ENCODE measurements at places on chromosomes 12 and 14. TPM values are rescaled to one million over a fixed set of nuclear protein-coding genes. Genes with fewer than 3 reads are reported as not detected.

DNA sequence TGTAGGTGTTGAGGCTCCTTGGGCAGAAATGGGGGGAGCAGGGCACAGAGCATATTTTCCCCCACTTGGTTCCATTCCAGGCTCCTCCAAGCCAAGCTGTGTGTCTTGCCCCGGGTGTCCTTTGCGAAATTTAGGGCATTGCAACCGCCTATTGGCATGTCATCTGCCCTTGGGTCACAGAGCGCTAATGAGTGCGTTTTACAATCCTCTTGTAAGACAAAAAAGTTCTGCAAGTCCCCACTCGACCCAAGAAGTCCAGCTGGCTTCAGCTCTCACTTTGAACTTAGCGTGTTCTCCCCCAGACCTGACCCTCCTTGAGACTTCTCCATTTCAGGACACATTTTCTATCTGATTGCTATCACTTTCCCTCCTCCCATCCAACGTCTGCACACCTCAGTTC is 6.1 kb upstream of the LRTM2 start:
- no peak for DNase-seq

DNA sequence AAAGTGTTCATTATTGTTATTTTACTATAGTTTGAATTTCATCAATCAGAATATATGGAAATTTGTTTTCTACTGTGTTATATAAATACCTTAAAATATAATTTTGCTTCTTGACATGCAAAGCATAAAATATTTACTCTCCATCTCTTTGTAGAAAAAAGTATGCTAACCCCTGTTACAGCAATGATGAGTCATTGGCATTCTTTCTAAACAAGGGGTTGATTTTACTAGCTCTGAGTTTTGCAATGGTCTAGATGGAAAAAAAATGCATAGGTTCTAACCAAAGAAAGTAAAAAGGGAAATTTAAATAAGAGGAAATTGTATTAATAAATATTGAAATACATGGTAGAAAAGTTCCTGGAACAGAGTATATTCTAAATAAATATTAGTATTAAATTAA is 990.2 kb upstream of the ATXN7L3B start:
- DNase-seq: peak; percentile 33

GRCh38 chr12:56995201-56995929 is 11.0 kb downstream of the ZBTB39 start:
- DNase-seq: no peak

DNA sequence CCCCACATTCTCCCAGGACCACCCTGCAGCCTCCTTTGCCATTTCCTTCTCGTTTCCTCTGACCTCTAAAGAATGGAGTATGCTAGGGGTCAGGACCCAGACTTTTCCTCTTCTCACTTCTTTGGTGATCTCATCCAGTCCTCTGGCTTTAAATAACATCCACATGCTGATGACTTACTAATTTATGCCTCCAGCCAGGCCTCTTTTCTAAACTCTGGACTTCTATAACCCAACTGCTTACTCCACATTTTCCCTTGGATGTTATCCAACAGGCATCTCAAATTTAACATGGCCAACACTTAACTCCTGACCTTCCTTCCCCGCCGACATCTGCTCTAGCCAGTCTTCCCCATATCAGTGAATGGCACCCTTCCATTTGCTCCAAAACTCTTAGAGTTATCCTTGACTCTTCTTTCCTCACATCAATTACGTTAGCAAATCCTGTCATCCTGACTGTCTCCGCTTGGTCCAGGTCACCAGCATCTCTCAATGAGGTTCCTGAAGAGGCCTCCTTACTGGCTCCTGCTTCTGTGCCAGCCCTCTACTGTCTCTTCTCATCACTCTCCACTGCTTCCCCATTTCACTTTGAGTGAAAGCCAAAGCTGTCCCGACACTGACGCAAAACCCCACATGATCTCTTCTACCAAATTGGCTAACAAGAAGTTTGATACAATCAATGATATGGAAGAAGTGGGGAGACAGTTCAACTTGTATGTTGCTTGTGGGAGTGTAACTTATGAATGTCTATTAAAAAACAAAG is 42.7 kb downstream of the TMBIM6 start:
- DNase-seq: no peak

DNA sequence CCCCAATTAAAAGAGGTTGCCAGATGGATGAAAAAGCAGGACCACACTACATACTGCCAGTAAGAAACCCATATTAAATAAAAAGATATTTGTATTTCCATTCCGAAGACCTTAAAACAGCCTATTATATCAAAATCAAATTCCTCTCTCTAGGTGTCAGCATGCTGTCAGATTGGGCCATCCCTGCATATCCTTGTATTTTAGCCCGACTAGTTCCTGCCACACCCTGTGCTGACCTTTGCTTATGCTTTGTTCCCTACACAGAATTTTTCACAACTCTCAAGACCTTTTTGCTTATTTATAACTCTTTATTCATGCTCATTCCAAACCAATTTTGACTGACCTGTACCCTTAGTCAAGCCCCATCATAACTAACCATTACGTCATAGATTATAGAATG is 12.8 kb downstream of the GSKIP start:
- no peak for DNase-seq

- no peak for DNase-seq
Observed at GRCh38 chr12:52242442-52243258, 9.6 kb downstream of the KRT7 start.

DNA sequence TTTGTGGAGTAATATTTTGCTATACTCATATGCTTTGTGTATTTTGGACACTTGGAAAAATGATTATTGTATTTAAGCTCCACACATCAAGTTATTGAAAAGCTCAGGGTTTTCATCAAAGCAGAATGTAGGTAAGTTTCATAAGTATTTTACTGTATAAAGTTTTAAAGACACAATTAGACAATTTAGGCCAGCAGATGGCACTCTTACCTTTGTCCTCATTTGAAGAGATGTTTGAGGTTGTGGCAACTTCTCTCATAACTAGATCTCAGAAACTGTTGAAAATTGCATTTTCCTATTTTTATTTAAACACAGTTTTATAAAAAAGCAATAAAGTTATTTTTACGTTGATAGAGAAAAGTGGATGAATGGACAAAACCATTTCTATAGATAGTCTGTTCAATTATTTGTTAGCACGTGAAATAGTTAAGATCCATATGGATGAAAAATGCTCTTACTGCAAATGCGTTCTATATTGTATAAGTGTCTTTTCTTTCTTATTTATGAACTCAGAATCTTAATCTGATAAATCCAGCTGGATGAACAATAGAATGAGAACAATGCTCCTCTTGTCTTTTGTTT is 300.0 kb downstream of the AEBP2 start:
- DNase-seq: peak; percentile 15

DNA sequence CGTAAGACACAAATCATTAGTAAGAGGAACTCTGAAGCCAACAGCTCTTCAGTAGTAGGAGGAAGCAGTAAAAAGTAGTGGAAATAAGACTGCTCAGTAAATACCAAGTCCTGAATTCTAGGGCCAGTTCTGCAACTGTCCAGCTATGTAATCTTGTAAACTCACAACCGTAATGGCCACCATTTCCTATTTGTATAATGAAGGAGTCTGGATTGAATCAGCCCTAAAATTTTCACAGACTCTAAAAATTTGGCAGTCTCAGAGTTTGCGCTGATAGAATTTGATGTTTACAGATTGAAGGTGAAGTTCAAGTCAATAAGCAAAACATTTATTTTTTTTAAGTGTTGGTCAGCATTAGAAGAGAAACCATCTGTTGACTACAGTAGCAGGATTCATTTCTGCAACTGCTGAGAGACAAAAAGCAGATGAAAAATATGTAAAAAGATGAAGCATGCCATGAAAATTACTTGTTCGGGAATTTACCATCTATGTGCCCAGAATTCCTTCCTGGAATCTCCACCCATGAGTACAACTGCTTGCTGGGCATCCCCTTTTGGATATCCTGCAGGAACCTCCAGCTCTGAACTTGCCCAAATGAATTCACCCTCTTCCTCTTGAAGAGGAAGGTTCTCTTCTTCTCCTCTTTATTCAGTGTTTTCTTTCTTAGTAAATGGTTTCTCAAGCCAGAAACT is 47.5 kb downstream of the GALNT4 start:
- DNase-seq: no peak

Gene TTC7B
- total RNA-seq: 44.8 TPM

DNA sequence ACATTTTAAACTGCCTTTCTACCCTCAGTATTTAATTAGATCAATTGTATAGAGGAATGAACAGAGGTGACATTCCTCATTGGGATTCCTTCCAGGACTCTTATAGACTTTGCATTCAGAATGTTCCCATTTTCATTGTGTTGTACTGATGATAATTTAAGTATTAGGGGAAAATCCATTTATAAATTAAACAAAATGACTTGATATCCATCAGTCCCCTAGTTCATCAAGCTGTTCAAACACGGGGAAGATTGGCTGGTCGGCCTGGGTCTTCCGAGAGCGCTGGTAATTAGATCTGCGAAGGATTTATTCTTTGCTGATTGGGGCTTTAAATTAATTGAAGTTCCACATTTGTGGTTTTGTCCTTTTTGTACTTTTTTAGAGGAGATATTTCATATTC is 274.0 kb downstream of the EGLN3 start:
- no peak for DNase-seq

DNA sequence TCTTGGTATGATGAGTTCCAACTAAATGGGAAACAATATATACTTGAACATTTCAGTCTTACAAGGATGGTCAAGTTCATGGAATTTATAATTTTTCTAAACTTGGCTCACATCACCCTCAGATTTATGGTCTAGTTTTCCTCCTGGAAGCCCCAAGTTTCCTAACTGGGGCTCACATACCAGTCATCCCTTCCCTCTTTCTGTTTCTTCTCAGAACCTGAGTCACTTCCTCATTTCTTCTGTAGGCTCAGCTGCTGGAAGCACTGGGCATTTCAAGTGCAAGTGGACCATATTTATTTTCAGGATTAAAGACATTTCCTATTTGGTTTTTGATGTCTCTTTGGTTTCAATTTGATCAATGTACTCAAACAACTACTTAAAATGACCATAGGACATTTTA is 55.4 kb downstream of the GRIP1 start:
- DNase-seq: peak; percentile 76

GRCh38 chr12:113135178-113136127 is at the start of gene RASAL1:
Gene RASAL1, minus strand, starts transcription at chr12:113135761. Its CDS starts 299 bp downstream, at chr12:113135462.
- DNase-seq: no peak

GRCh38 chr12:119835068-119835467 is 42.1 kb downstream of the CIT start:
- no peak for DNase-seq

Gene REP15
- 3.5 TPM for total RNA-seq

- DNase-seq: no peak
Observed at GRCh38 chr14:64763085-64763782, 59.0 kb downstream of the PLEKHG3 start.

Gene CHFR
- total RNA-seq: 24.7 TPM

Data from HT1080 (cell line).